ENCODE measurements at places on chromosomes 5 and 9.
A peak's percentile ranks its signal among the peaks of the same experiment; 100 is the strongest.

DNA sequence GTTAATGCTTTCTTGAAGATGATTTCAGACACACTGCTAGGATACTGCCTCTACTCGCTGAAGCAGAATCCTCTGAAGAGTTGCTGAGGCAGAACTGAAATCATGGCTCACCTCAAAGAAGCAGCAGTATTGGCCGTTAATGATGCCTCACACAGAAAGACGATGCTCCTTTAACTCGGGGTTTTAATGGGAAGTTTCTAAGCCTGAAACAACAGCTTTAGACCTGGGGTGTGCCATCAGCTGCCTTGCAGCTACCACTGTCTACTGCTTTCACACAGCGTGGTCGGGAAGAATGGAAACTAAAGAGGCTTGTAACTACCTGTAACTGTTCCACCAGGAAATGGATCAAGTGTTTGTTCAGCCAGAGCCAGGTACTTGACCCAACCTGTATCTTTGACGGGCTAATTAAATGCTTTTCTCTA lies at the start of gene CTXN3:
Gene CTXN3, plus strand, starts transcription at position 65 of the 422 bp plus-strand sequence. CDS start 8,440 bp downstream, outside the sequence.
- no peak for DNase-seq

DNA sequence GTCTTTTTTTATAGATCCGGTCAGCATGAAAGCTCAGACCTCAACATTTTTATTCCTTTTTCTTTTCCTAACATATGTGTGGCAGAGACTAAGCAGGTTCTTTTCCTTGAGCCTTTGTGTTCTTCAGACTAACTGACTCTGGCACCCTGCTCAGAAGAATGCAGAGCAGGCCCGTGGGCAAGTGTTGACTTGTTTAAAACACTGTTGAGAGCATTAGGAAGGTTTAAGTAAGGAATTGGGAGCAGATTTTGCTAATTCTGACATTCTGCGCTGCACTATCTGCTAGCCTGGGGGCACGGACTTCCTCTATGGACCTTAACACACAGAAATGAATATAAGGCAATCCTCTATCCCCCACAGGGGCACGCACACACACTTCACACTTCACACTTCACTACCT lies 182.5 kb upstream of the PIK3R1 start:
- no peak for DNase-seq

DNA sequence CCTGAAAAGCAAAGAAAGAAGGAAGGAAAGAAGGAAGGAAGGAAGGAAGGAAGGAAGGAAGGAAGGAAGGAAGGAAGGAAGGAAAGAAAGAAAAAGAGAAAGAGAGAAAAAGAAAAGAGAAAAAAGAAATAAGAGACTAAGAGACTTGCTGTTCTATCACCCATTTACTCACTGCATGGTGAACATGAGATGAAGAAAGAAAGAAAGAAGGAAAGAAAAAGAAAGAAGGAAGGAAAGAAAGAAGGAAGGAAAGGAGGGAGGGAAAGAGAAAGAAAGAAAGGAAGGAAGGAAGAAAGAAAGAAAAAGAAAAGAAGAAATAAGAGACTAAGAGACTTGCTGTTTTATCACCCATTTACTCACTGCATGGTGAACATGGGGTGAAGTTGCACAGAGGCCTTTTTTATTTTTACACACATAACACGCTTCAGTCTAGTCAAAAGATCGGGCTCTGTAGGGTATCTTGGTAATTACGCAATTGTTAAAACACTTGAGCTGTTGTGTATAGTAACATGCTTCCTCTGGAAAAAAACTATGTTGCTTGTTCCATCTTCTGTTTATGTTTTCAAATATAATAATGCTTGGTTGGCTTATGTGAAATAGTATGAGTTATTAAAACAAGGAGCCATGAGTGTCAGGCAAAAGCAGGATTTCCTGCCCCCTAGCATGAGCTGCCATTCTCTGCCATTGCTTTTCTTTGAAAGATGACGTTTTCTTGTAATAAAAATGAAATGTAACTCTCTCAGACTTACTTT lies 119.3 kb upstream of the ZNF608 start:
- DNase-seq, result no peak

- no peak for DNase-seq
Measured at GRCh38 chr5:104952876-104953275, 1390.3 kb upstream of the NUDT12 start.

DNA sequence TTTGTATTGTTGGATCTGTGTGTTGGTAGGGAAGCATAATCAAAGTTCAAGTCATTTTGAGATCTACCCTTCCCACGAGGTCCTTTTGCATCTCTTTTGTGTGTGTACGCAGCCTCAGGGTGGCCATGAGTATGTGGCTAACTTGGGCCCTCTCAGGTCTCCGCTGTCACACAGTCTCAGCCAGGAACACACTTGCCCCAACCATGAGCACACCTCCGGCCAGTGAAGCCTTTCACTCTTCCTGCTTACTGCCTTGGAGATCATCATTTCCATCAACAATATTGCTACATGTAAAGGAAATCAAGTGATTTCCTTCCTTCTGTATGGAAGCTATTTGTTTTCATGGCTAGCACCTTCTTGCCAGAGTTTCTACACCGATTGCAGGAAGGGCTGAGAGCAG lies 13.9 kb downstream of the ZNF346 start:
- no peak for DNase-seq

- no peak for DNase-seq
Measured at GRCh38 chr5:159241946-159242552, 21.0 kb upstream of the UBLCP1 start.

DNA sequence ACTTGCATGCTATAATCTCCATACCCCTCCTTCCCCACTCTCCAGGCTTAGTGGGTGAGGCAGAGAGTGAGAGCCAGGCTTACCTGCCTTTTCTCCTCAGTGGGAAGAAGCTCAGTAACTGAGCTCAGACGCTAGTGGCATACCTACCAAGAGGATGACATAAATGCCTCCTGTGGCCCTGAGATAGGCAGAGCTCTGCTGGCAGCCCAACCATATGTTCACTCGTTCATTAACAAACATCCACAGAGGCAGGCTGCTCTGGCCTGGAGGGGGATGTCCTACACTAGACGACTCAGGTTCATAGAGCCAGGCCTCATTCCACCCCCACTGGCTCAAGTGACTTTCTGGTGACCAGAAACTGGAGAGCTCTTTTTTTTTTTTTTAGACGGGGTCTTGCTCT lies 81.3 kb downstream of the THBS4 start:
- no peak for DNase-seq

- DNase-seq, result no peak
Measured at GRCh38 chr5:122775550-122776542, 966 bp downstream of the SNX2 start.

DNA sequence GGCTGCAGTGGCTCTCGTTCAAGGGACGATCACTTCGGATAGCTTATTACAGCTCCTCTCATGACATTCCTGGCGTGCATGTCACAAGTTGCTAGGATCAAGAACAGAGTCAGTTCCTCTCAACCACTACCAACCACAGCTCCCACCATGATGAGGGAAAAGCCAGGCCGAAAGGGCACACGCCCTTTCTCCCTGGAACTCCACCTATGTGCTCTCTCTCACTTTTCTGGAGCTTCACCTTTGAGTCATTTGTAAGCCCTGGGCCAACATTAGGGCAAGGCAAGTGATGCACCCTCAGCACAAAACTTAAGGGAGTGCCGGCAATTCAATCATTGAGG lies 1.6 kb downstream of the SPACA9 start:
- DNase-seq, result no peak

DNA sequence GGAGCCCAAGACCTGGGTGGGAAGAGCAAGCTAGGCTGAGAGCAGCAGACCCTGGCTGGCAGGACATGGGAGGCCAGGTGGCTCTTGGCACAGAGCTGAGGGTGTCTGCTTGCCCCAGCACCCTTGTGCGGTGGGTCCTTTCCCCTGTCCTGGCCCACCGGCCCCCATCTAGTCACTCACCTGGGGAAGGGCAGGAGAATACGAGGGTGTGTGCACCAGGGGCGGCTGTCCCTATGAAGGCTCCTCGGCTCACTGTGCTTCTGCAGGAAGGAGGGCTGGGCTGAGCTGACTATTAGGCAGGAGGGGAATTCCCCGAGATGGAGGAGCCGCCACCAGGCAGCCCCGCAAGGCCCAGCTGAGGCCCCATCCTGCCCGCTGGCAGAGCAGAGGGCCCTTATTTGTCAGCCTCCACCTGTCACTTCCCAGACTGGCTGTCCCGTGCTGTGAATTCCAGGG lies 6.1 kb upstream of the TNIP1 start:
- DNase-seq, result peak; percentile 77

- no peak for DNase-seq
Measured at GRCh38 chr5:35561396-35561795, 56.3 kb upstream of the SPEF2 start.

DNA sequence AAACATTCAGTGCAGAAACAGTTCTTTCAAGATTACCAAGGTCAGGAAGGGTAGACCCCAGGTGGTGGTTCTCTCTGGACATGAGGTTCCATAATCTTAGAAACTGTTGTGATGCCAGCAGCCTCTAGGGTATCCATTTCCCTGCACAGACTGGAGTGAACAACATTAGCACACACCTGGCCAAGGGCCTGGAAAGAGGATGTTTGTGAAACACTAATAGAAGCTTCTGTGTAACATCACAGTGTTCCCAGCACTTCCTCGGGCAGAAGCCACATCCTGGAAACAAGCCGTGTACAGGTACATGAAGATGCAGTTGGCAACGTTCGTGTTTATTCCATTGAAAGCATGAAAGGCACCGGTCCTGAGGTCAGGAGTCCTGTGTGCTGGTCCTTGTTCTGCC lies 598.2 kb upstream of the KLF4 start:
- DNase-seq, result no peak

- DNase-seq, result no peak
Measured at GRCh38 chr9:96154081-96154480, 147.9 kb downstream of the HSD17B3 start.

DNA sequence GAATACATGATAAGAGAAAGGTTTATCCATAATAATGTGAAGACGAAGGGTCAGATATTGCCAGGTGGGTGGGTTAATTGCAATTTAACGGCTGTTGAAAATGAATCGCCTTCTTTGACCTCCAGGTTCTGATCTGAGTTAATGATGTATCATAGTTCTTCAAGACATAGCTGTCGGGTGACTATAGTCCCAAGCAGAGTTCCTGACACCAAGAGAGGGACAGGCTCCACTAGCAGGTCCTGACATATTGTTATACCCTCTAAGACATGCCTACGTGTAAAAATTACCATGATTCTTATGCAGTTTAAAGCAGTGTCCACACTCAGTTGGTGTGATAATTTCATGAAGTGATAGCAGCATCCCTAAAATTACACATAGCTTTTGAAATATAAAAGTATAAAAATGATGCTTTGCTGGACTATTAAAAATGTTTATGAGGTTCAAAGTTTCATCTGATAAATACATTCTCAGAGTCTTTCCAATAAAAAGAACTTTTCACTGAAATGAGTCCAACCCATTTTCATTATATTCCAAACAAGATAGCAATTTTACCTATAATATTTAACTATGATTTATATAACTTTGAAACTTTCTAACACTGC lies 53.0 kb downstream of the NTRK2 start:
- no peak for DNase-seq

- no peak for DNase-seq
Measured at GRCh38 chr9:127165116-127165515, 42.7 kb upstream of the ANGPTL2 start.

GRCh38 chr9:121156263-121156731 lies 45.4 kb downstream of the RAB14 start:
- no peak for DNase-seq

DNA sequence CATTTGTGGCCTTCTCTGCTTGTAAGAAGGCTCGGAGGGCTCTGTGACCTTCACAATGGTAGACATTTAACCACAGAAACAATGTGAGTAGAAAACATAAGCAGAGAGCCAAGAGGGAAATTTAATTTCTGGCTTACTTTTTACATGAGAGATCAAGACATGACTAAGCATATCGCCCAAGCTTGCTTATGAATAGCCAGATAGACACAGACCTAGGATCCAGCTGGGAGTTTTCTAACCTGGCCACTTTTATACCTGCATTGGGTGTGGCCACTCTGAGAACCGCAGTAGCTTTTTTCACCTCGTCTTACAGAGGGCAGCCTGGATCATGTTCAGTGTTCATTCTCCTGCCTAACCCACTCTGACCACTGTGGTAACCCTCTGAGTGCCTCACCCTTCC lies 244.9 kb upstream of the KCNN2 start:
- no peak for DNase-seq

DNA sequence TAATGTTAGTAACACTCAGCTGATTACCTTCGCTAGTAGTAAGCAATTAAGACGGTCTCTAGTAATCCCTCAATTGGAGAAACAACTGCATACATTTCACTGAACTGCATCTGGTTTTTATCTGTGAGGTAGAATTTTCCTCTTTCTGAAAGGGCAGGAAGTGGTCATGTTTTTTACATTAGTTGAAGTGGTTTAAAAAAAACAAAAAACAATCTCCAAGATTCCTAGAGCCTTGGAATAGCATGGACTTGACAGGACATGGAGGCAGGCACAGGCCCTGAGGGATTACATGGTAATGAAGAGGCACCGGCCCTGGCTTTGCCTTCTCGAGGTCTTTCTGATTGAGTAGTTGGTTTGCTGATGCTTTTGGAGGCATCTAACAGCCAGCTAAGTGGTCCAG lies 25.8 kb downstream of the THBS4 start:
- DNase-seq, result no peak

- no peak for DNase-seq
Measured at GRCh38 chr5:1930501-1930879, 47.8 kb upstream of the IRX4 start.

DNA sequence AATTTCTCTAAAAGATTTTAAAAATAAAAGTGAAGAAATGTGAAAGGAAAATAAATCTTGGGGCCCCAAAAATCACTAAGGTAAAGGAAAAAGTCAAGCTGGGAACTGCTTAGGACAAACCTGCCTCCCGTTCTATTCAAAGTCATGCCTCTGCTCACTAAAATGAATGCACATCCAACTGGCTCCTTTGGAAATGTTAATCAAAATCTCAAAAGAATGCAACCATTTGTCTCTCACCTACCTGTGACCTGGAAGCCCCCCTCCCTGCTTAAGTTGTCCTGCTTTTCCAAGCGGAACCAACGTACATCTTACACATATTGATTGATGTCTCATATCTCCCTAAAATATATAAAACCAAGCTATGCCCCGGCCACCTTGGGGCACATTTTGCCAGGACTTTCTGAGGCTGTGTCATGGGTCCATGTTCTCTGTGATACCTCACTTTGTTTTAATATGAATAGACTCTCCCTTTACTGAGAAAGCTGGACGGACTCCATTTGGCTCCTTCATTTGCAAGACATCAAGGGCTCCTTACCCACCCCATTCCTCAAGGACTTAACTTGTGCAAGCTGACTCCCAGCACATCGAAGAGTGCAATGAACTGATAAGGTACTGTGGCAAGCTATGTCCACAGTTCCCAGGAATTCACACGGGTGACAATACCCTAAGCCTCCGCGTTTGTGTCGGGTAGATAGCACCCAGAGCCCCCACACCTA lies 164.3 kb downstream of the SMC2 start:
- DNase-seq, result no peak

GRCh38 chr5:131957721-131958441 lies 12.4 kb upstream of the MEIKIN start:
- DNase-seq, result no peak

- peak; percentile 63 for DNase-seq
Measured at GRCh38 chr9:447230-448025, 232.8 kb downstream of the DOCK8 start.

Data from stimulated activated CD4-positive, alpha-beta T cell treated with anti-CD3 and anti-CD28 coated beads, Interleukin-2, amount 100 ng/mL, for 24 hours (primary cell).